ENCODE measurements at places on chromosomes 13 and 19. TPM values are rescaled to one million over a fixed set of nuclear protein-coding genes. Genes with fewer than 3 reads are reported as not detected.

DNA sequence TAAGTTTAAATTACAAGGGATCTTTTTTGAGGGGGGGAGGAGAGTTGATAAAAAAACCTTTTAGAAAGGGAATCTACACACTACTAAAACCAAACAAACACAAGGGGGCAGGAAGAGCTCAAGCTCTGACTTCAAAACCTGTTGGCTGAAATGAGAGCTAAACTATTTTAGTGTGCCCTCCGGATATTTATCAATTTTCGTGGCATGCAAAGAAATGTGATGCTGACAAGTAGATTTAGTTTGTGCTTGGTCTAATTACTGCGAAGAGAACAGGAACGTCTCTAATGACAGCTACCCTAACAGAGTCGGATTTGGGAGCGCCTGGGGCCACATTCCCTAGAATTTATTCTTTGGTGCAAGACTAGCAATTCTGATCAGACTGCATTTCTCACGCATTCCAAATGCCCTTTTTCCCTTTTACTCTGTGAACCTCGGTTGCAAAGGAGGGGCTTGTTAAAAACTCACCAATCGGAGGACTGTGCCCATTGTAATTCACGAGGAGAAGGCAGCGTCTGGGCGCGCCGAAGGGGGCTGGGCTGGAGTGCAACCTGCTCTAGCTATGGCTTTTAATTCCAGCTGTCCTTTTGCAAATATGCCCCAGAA, 802 bp upstream of the FREM2 start:
- DNase-seq, result no peak

DNA sequence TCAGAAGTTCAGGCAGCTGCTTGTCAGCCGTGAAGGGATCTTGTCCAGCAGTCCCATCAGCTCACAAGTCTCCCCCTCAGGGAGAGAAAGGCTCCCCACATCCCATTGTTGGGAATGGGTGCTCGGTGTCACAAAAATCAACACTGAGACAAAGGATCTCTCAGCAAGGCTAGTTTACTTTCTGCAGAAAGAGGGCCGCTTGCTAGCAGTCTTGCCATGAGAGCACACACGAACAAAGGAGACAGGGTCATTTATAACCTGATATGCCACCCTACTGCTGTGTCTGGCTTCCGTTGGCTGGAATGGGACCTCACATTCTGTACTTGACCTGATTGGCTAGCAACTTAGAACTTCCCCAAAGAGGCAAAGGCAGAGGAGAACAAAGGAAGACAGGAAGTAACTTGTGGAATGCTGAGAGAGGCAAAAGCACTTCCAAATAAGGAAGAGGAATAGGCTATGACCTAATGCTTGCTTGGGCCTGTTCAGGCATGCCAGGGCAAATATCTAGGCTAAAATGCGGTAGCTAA, 8.7 kb upstream of the IGFL3 start:
- DNase-seq, result peak; percentile 34

DNA sequence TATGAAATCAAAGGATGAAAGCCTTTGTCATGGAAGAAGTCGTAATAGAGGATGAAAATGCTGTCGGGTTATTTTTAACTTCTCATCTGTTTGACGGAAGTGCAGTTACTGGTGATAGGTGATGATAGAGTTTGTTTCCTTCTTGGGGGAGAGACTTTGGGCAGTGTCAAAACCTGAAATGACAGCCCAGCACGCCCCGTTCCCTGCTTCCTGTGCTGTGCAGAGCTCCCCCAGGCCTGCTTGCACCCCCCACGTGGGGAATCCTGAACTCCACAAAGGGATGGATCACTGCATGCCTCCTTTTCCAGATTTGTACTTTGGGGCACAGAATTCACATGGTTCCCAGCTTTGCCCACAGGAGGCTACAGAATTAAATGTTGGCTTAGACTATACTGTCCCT, 102.7 kb downstream of the ATP11A start:
- no peak for DNase-seq

GRCh38 chr13:33541962-33542308, 256.4 kb upstream of the STARD13 start:
- no peak for DNase-seq

- no peak for DNase-seq
Observed at GRCh38 chr19:57599377-57599760, 316 bp upstream of the ZNF530 start.

Gene SCAMP4
- total RNA-seq, result 21.4 TPM

Gene CBARP
- 1.6 TPM for total RNA-seq

Gene MISP3
- 4.6 TPM for total RNA-seq
